ENCODE measurements at places on chromosomes 2 and 18.

DNA sequence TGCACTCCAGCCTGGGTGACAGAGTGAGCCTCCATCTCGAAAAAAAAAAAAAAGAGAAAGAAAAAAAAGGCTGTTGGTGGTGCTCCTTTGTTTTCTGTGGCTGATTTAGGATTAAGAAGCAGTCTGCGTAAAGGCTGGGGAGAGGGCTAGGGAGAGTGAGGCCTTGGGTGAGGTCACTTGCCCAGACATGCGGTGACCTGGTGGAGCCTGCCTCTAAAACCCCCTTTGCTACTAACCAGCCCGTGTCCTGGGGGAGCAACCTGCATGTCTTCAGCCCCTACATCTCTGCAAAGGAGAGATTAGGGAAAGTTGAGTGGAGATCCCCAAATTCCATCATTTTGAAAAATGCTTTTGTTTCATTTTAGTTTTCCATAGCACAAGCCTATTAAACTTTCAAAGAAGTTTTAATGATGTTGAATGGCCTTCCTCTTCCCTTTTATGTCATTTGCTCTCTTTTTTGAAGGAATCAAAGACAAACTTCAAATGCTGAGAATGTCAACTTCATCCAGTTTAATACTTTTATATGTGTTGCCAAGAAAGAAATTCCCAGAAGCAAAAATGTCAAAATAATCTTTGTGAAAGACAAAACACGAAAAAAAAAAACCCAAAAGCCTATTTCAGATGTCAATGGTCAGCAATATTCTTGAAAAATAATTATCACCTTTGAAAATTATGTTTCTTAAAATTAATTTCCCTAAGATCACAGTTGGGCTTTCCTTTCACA lies 38.9 kb upstream of the RALBP1 start:
- no peak for DNase-seq

DNA sequence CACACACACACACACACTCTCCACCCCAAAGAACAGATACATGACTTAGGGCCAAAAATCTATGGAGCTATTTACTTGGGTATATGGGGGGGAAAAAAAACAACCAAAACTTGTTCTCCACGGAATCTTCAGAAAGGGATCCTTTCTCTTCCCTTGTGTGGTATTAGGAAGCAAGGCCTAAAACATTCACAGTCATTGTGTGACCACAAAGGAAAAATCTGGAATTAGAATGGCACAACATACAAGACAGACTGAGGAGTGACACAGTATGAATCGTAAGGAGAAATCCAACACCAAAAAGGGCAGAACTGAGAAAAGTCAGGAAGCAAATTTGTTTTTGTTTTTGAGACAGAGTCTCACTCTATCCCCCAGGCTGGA lies 70.3 kb downstream of the ASXL2 start:
- no peak for DNase-seq

- no peak for DNase-seq
These were observed 89.5 kb upstream of the HNRNPA3 start for GRCh38 chr2:177123048-177123447.

DNA sequence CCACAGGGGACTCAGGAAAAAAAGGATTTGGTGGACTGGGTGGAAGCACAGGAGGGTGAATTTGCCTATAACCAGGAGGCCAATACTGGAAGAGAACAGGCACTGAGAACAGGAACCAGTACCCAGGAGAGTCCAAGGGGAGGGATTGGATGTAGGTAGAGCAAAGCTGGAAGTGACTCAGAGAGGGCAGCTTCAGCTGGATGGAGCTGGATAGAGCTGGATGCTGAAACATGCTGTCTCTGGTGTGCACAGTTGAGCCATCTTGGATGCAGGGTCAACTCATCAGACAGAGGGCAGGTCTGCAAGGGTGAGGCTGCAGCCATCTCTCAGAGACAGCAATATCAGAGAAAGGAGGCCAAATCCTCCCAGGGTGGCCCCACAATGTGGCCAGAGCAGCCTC lies 134.0 kb downstream of the GALNT14 start:
- no peak for DNase-seq

DNA sequence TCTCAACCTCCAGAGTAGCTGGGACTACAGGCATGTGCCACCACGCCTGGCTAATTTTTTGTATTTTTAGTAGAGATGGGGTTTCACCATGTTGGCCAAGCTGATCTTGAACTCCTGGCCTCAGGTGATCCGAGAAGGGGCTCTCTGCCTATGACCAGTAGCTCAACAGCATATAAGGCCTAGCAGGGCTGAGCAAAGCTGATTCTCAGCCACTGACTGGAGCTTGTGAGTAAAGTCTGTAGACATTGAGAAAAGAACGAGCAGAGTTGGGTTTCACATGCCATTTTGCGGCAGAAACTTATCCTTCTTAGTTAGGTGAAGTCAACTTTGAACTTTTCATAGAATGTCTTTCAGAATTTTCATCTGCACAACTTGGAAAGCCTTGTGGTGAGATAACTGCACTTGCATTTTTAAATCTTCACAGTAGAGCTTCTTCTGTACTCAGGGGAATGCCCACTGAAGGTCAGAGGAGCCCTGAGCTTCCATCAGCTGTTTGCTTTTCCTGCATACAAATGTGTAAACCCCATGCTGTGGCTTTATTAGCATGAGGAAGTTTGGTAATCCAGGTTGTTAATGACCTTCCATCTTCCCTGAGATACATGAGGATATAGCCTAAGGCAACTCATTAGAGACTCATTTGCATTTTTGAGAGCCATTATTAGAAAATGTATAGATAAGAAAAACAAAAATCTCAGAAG lies 602.4 kb downstream of the METTL4 start:
- no peak for DNase-seq

DNA sequence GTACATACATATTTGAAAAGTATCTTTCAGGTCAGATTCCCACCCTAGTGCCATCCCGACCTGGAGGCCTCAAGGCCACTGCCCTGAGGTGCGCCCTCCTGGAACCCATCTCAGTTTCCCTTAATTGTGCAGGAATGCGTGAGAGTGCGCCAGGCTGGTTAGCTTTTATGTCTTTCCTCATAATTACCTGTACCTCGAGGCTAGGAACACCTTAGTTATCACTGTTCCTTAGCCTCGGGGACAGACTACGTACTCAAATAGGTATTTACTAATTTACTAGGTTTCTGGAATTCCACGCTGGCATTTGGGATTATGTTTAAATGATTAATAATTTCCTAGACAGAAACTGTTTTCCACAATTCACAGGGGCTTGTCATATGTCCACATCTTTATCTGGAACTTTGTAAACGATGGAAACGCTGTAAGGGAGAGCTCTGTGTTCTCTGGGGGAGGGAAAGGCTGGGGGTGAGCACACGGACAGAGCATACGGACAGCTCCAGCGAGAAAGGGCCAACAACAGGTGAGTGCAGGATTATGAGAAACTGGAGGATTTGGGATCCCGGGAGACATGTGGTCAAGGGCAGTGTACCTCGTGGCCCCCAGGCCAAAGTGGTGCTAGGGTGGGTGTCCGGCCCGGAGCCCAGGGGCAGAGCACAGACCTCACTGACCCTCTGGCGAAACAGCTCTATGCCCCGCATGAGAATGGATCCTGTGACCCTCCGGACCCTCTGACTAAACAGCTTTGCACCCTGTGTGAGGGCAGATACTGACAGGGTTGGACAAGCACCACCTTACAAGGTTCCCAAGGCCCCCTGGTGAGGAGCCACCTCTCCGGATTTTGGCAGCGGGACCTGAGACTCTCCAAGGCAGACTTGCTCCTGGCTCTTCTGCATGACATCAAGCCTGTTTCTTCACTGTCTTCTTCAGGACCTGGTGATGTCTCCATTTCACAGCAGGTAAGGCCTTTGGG lies 102.0 kb upstream of the PXDN start:
- no peak for DNase-seq

DNA sequence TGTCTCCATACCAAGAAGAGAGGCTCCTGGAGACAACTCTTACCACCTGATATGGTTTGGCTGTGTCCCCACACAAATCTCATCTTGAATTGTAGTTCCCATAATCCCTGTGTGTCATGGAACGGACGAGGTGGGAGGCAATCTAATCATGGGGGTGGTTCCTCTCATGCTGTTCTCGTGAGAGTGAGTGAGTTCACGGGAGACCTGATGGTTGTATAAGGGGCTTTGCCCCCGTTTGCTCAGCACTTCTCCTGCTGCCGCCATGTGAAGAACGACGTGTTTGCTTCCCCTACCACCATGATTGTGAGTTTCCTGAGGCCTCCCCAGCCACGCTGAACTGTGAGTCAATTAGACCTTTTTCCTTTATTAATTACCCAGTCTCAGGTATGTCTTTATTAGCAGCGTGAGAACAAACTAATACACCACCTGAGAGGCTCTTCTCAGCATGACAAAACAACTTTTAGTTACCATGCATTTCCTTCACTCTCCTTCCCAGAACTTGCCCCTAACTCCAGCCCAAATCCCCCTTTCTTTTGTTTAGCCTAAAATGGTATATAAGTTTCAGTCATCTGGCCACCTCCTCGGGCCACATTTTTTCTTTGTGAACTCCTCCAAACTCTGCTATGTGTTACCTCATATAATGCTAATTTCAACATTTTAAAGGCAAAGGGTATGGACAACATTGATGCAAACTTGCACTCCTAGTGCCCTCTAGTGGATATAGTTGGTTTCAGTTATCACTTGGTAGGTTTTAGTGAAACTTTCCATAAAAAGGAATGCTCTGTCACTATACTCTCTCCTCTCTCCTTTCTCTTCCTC lies 58.6 kb upstream of the SLC25A52 start:
- no peak for DNase-seq

DNA sequence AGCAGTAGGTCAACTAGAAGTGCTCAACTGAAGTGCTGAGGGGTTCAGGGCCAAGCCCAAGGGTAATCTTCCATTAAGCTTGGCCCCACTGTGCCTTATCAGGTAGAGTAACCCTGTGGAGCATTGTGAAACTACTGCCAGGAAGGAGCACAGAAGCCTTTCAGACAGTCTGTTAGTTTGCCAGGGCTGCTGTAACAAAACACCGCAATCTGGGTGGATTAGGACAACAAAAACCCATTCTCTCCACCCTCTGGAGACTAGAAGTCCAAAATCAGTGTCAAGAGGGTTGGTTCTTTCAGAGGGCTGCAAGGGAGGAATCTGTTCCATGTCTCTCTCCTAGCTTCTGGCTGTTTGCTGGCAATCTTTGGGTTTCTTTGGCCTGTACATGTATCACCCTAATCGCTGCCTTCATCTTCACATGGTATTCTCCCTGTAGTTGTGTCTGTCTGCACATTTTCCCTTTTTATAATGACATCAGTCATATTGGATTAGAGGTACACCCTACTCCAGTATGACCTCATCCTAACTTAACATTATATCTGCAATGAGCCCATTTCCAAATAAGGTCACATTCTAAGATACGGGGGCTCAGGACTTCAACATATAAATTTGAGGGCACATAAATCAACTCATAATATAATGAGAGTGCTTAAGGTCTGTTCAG lies 21.2 kb downstream of the VIT start:
- no peak for DNase-seq

DNA sequence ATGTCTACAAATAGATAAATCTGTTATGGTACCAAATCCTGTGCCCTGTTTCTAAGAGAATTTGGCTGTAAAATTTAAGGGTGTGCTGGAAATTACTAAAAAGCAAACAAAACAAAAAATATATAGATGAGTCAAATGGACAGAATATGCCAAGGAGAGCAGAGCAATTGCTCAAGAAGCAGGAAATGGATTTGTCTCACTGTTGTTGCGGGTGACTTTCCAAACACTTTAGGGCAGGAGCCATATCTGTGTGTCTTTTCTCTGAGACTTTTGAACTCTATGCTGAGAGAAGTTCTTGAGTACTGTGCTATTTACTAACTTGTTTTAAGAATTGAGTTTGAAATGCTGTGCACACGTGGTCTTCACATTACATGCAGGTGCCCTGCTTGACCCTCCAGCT lies 221.7 kb downstream of the PHLPP1 start:
- DNase-seq = no peak

GRCh38 chr2:143833015-143833660 lies 686.8 kb downstream of the ZEB2 start:
- DNase-seq = no peak
